ENCODE measurements at places on chromosomes 16 and 17.

- no peak for DNase-seq
These were observed 17.1 kb downstream of the MPRIP start for GRCh38 chr17:17059301-17059890.

GRCh38 chr16:6446370-6446769 is 886.3 kb upstream of the RBFOX1 start:
- DNase-seq: no peak

DNA sequence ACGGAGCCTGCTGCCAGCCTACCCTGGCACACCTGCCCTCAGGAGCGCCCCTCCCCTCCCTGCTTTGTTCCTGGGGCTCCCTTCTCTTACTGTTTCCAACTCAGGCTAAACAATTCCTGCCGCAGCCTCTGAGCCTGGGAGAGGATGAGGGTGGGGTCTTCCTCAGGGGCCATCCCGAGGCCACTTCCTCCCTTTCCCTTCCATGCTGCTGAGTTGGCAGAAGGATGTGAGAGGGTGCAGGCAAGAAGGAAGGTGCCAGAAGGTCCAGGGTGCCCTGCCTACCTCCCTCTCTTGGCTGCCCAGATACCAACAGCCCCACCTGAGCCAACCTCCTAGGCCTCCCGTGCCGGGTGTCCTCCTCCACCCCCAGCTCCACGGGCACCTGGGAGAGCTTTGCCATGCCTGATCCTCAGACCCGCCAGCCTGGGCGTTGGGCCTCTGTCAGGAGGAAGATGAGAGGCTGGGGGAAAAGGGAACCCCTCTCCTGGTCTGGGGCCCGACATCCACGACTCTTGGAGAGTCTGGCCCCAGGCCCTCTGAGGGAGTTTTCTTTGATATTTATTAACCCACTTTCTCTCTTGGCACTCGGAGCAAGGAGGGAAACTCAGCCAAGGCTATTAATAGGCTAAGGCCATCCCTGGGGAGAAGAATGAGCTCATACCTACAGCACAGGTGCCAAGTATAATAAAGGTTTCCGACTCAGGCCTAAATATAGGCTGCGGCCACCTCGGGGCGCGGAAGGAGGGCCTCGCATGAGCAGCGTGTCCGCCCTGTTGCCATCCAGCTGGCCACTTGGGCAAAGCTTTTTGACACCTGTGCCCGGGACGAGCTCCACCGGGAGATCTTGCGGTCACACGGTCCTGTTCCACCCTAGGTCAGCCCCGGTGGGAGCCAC is 232.0 kb downstream of the ENGASE start:
- no peak for DNase-seq

DNA sequence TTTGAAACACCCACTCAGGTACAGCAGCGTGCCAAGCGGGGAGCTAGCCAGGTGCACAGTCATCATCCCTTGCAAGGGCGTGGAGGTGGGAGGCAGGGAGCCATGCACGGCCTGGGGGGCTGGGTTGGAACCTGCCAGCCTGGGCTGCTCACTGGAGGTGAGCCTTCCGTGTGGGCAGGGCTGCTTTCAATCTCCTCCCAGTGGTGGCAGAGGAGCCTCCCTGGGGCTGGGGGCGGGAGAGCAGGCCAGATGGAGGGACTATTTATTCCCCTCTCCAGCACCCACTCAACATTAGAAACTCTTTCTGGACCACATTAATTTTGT is 90.3 kb downstream of the KATNIP start:
- no peak for DNase-seq

GRCh38 chr16:12319428-12320035 is 343.0 kb downstream of the SNX29 start:
- no peak for DNase-seq

DNA sequence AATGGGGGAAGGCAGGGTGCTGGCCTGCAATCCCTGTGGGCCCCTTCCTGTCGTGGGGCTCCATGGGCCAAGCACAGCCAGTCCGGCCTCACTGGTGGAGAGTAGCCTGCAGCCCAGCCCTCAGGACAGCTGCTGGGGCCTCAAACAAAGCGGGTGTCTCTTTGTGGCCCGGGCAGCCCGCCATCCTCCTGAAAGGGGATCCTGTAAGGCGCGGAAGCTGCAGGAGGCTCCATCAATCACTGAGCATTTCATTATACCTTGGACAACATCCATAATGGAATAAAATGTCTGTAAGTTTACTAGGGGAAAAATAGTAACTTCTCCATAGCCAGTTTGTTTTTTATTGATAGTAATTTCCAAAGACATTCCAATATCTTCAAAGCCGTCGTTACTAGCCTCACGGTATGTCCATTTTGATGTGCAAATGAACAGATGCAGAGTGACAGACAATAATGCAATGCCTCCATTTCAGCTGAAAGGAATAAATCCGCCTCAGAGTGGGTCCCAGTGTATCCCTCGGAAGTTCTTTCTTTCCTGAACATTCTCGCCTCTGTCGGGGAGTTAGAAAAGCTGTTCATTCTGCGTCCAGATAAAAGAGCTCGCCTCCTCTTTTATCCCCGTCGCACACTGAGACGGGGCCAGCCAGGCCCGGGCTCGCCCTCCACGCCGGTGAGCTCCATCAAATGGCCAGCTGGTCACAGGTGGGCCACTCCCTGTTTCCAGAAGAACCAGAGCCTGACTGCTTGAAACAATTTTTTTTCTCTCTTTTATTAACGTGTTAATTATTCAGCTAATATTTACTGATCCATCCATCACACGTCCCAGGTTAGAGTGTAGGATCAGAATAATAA is 14.4 kb downstream of the WSCD1 start:
- no peak for DNase-seq

- no peak for DNase-seq
These were observed 68.7 kb downstream of the AIPL1 start for GRCh38 chr17:6366221-6366666.

DNA sequence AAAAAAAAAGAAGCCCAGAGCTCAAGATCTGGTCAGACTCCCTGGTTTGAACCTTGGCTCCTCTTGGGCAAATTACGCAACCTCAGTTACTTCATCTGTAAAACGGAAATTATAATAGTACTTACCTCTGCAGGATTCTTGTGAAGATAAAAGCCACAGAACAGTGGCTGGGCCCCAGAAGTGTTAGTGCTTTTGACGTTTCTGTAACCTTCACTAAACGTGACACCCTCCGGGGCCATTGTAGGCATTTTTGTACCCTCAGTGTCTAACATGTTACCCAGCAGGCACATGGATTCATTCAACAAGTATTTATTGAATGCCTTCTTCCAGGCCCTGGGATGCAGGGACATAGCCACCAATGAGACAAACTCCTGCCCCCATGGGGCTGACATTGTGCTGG is 58.0 kb downstream of the PITPNC1 start:
- DNase-seq: no peak

DNA sequence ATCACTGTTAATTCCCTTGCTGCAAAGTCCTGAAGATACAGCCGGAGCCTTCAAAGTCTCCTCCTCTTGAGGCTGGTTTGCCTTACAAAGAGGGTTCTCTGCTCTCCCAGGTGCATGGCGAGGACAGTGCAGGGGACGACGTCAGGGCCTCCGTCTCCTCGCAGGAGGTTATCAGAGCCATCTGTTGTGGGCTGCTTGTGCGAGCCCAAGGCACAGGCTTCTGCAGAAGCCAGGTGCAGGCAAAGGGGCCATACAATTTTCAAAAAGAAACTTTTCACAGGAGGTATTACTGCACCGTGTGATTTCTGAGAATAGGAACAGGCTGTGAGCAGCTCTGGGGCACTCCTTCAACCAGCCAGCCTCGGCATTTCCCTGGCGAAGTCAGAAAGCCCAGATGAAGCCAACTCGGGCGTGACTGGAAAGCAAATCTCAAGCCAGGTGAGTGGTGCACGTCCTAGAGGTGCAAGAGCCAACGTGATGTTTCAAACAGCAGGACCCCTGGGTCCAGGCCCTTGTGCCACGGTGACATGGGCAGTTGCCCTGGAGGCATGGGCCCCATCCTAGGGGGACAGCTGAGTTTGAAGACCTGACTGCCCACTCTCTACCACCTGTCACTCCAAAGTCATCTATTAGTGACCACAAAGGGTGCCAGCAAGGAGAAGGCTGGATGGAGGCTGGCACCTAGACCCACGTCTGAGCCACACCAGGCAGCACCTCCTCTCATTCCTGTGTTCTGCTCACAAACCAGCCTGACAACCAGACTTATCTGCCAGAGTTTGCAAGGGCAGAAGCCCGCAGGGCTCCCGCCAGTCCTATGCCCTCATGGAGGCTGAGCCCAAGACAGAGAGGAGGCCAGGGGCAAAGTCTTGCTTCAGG is 68.6 kb downstream of the SMPD3 start:
- DNase-seq: no peak

DNA sequence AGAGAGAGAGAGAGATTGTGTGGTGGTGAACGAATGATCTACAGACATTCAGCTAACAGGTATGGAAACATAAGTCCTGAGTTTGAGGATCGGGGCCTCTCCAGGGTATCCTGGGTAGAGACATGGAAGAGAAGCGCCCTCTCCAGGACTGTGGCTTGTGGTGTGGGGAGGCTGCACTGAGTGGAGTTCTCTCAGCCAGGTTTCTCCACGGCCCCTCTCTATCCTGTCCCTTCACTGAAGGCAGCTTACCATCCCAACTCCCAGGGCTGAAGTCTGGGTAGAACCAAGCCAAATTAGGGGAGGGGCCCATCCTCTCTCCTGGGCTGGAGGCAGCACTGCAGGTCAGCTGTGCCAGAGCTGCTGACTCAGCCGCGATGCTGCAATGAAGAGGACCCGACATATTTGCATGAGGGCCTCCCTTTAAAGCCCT is 6.2 kb downstream of the C1QL1 start:
- no peak for DNase-seq

DNA sequence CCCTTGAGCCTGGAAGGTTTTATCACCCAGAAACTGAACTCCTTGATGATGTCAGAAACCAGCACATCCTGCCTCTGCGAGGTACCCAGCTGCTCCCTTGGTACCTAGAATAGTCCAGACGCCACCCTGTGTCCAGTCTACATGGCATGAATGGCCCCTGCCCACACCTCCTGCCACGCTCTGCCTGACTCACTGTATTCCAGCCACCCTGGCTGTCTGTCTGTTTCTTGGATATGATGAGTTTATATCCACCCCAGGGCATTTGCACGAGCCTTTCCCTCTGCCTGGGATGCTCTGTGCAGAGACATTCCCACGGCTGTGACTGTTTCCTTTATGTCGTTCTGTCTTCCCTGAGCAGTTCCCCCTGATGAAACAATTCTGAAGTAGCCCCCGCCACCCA is 68.7 kb downstream of the CRISPLD2 start:
- DNase-seq: no peak

- DNase-seq: no peak
These were observed 209.7 kb downstream of the CCDC182 start for GRCh38 chr17:57535249-57535966.

DNA sequence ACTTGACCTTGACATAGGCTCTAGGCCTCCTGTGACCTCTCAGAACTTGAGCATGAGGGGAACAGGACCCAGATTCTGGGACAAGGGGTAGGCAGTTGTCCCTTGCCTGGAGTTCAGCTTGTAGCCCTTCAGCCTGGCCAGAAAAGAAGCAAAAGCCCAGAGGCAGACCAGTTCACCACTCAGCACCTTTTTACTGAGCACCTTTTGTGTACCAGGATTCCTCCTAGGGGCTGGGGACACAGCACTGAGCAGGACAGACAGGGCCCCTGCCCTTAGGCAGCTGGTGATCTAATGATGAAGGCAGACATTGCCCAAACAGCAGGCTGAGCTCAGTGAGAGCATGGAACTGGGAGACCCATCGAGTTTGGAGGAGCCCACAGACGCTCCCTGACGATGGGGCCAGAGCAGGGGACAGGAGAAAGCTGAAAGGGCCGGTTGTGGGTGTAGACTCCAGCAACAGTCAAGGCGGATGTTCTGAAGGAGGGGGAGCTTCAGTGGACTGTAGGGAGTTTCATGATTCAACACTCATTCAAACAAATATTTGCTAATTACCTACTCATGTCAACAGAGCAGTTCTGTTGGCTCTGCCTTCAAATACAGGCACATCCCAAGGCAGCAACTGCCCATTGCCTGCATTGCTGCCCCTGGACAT is 32.0 kb downstream of the SBK1 start:
- no peak for DNase-seq

Data from activated T-helper 1 cell treated with anti-CD3 and anti-CD28 coated beads, Interleukin-2, amount 50 U/mL, for 16 hours (primary cell).